Activated naive CD8-positive, alpha-beta T cell treated with anti-CD3 and anti-CD28 coated beads, Interleukin-2, amount 50 U/mL, for 24 hours (primary cell): ENCODE measurements at places on chromosomes 5 and 9.
A peak's percentile ranks its signal among the peaks of the same experiment; 100 is the strongest.

DNA sequence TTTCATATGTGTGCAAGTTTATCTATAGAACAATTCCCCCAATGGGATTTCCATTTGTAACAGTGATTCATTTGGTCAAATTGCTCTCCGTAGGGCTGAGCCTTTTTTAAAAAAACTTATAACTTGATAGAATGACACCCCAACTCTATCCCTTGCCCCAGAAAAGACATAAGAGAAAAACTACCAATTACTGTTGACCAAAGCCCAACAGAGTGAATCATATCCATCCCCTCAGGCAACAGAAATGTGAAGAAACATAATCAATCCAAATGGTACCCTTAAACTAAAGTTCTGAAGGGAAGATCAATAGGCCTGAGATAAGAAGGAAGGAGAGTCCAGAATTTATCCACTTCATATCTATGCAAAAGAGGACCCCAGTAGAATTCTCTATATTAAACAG is 17.8 kb downstream of the TICAM2 start:
- no peak for DNase-seq

- DNase-seq: peak; percentile 65
These were observed 1.3 kb upstream of the NIPBL start for GRCh38 chr5:36875051-36875789.

DNA sequence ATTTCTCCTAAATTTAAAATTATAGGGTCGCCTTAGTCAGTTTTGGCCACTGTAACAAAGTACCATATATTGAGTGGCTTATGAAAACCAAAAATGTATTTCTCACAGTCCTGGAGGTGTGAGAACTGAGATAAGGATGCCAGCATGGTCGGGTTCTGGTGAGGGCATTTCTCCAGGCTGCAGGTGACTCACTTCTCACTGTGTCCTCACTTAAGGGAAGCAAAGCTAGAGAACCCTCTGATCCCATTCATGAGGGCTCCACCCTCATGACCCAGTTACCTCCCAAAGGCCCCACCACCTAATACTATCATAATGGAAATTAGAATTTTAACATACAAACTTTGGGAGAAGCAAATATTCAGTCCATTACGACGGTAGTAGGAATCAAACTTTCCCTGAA is 75.1 kb upstream of the FBN2 start:
- no peak for DNase-seq

DNA sequence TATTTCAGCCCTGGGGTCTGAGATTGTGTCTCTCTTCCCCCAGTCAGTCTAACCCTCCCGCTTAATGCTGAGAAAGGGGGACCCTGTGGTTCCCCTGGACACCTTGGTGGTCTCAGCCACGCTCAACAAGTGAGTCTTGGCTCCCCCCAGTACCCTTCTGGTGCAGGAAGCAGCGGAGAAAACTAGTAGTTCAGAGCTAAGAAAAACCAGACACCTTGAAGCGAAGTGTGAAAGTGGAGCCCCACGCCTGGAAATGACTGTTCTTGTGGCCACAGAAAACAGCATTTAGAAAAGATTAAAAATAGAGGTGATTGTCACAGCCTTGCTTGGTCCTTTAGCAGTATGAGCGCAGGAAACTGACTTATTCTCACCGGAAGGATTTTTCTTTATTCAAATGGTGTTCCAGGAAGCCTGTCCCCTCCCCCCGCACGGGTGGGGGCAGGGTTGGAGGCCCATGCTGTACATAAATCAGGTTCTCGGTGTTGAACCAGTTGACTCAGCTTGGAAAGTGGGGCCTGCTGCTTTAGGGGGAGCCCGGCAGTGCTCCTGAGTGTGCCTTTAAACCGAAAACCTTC is 8.1 kb downstream of the ARPC5L start:
- DNase-seq: peak; percentile 87

DNA sequence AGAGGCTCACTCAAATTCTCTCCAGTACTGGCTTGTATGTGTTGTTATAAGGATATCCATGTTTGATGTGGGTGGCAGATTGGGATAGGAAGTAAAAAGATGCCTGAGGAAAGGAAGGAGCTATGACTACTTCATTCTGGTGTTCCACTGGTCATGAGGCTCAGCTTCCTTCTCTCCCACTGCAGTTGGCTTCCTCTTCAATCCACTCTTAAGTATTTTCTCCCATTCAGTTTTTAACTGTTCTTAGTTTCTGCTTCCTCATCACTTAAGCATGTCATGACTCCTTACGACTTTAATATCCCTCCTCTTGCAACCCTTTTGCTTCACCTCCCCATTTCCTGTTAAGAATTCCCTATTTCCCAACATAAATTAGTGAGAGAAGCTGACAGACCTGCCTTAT is 81.1 kb downstream of the PJA2 start:
- DNase-seq: no peak

DNA sequence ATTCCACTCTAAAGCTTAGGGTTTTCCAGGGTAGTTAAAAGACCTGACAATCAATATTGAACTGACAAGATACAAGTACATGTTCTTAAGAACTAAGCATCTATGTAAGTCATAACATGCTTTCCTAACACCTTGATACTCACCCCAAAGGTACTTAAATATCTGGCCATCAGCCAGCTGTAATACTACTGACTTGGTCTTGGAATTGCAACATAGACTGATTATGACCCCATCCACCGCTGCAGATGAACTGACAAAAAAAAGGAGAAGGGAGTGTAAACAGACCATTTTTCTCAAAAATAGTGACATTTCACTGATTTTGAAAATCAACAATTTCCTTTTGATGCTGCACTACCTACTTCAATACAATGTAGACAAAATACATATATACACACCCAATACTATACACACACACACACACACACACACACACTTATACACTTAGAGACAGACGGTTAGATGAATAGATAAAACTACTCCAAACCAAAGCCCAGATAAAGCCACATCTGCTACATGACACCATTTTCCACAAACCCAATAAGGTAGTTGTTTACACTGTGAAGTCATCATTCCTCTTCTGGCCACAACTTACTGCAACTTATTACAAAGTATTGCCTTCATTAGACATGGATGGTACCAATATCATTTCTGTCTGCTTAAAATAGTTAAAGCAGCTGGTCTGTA is 30.4 kb downstream of the ELP1 start:
- no peak for DNase-seq

DNA sequence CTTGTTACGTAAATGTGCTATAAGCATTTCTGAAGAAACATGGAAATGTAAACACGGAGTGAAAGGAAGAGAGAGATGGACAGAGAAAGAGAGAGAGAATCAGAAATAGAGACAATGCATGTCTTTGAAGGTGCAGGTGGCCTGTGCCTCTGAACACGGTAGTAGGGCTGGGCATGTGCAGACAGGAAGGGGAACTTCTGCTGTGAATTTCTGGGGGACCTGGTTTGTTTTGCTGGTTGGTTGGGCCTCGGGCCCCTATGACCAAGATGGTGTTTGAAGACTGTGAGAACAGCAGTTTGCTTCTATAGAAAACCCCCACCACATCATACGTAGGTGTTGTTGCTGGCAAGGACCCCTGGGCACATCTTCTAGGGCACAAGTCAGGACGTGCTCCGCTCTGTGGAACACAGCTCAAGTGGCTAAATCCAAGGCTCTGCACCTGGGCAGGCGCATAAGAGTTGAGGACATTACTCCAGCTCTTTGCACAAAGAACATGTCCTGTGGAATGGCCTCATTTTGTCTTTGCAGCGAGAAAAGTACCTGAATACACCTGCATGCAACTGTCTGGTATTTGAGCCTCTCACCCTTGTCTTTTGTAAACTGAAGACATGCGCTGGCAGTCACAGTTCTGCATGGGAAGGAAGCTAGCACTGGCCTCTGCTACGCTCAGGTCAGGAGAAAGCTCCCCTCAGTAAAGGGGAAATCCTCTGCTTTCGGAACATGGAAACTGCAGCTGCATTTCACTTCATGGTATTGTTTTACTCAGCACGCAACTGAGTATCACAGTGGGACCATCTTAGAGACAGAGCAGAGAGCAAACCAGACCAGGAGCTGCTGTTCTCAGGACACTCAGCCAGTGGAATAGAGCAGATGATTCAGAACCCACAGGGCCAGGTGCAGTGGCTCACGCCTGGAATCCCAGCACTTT is 2.7 kb downstream of the OR2V2 start:
- no peak for DNase-seq

DNA sequence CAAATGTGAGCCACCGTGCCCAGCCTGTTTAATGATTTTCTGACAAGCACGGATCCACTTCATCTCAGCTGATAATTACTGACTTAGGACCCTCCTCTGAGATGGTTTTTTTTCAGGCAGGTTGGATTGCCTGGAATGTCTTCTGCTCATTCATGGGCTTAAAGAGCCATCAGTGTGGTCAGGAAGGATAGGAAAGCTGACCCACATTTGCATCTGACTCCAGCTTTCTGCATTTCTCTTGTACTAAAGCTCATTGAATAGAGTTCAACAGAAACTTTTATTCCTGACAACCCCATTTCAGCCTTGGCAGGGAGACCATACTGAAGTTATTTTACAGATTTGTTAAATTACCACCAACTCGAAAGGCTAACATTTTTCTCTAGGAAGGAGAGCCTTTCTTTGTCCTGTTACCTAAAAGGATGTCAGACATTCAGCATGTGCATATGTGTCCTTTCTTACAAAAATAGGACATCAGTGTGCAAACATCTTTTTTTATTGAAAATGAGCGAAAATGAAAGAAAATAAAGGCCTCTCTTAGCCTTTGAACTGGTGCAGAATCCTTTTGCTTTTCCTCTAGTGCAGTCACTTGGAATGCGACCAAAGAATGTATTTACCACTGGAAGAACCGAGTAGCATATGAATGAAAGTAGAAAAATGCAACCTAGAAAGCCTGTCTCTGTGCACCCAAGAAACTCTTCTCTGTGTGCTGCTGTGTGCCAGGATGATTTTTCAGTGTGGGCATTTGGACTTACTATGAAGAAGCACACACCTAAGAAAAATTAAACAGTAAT is 26.6 kb downstream of the ADCY2 start:
- no peak for DNase-seq

DNA sequence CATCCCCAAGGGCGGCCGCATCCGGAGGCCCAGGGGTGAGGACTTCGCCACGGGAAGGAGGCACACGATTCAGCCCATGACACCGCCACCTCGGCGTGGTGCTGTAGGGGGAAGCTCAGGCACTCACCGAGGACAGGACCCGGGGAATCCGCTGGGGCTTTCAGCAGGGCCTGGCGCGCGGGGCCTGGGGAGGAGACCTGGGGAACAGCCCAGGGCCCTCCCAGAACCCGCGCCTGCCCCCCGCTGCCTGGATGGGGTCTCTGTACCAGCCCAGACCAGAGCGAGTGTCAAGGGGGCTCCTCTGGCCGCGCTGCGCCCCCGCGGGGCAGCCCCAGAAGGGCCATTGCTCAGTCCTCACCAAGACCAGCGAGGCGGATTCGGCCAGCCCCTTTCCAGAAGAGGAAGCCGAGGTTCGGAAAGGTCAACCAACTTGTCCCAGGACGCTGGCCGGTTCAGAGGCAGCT is 12.8 kb downstream of the COL23A1 start:
- DNase-seq: no peak

GRCh38 chr9:137064027-137064879 is 6.1 kb downstream of the SAPCD2 start:
- peak; percentile 78 for DNase-seq

GRCh38 chr9:128136816-128137793 is 9.6 kb upstream of the PTGES2 start:
- DNase-seq: no peak

GRCh38 chr9:109176963-109177362 is 9.9 kb upstream of the FRRS1L start:
- DNase-seq: no peak

DNA sequence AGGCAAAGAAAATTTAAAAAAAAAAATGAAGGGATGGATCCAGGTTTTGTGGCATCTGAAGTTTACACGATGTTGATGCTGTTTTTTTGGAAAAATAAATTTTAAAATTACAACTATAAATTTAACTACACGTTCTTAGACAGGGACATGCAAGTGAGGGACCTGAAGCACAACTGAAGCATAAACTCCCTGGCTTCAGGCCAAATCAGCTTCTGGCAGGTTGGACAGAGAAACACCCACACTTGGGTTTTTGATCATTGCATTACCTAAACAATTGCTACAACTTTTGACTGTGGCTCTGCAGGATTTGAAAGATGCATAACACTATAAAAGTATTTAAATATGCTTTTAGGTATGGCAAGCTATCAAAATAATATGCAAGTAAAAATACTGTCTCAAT is 1318.3 kb upstream of the DMAC1 start:
- DNase-seq: no peak

GRCh38 chr9:5799314-5799713 is 33.6 kb downstream of the ERMP1 start:
- no peak for DNase-seq

GRCh38 chr9:114370251-114370967 is 17.4 kb downstream of the AKNA start:
- no peak for DNase-seq

- no peak for DNase-seq
These were observed 53.4 kb upstream of the FBXL7 start for GRCh38 chr5:15446552-15446951.

DNA sequence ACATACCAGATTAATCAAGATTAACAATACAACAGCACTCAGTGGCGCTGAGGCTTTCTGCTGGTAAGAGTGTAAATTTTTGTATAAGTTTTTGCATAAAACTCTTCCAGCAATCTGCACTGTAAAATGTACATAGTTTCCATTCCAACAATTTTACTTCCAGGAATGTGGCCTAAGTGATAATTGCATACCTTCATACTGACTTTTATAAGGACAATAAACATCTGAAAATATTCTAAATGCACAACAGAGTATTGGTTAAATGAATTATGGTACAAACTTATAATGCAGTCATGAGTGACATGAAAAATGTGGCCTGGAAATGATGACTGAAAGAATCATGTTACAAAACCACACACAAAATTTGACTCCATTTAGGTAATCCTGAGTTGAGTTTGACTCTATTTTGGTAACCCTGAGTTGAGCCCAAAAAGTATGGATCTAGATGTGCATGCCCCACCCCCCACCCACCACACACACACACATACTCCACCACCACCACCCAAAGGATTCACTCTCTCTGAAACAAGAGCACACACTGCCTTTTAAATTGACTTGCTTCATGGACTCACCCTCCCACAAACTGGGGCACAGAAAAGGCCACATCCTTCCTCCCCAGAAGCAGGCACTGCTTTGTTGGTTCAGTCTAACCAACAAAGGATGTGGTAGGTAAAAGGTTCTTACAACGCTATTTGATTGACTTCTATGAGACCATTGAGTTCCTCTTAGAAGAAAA is 137.6 kb downstream of the SUSD1 start:
- peak; percentile 61 for DNase-seq

DNA sequence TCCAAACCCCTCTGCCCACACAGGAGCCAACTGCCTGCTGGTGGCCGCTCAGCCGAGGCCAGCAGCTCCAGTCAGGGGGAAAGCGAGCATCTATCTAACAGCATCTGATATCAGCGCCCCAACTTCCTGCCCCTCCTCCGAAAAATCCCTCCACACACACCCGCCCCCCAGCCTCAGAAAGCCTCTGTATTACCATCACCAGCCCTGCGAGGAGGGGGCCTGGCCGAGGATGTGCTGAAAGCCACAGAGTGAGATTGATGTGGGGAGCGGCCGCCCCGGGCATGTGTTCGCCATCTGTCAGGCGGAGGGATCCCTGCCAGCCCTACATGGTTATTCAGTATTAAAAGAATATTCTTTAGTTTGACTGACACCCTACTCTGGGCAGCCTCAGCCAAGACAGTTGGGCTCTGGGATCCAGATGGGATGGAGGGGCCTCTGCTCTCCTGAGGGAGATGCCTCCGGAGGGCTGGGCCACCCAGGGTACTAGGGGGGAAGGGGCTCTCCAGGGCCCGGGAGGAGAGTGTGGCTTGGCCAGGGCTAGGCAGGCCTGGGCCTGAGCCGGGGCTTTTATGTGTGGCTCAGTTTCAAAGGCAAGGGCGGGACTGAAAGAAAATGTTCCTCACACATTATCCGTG is 98.0 kb downstream of the HSD17B3 start:
- DNase-seq: peak; percentile 8
